ENCODE measurements at places on chromosomes 3 and 15.

- no peak overlapping the region for H3K4me3 ChIP-seq
- DNase-seq: no peak
- H3K4me1 ChIP-seq: no peaks in the 10 kb centered on the region
- H3K27me3 ChIP-seq: no peaks in the 10 kb centered on the region
- H3K36me3 ChIP-seq: no peaks in the 10 kb centered on the region
Measured at GRCh38 chr15:66959066-66959465, 106.3 kb upstream of the SMAD3 start.

- H3K27me3 ChIP-seq: peaks cover 5% of the 10 kb centered on the region
- no peaks in the 10 kb centered on the region for H3K36me3 ChIP-seq
- H3K4me3 ChIP-seq: no peak overlapping the region
Measured at GRCh38 chr15:69095274-69095673, 65.2 kb upstream of the GLCE start.

DNA sequence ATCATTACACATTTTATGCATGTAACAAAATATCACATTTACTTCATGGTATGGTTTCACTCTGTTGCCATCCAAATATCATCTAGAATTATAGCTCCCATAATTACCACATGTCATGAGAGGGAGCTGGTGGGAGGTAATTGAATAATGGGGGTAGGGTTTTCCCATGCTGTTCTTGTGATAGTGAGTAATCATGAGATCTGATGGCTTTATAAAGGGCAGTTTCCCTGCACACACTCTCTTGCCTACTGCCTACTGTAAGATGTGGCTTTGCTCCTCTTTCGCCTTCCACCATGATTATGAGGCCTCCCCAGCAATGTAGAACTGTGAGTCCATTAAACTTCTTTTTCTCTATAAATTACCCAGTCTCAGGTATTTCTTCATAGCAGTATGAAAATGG lies 123.4 kb downstream of the SATB1 start:
- peaks cover 4% of the 10 kb centered on the region for H3K36me3 ChIP-seq
- DNase-seq: no peak
- no peaks in the 10 kb centered on the region for H3K27me3 ChIP-seq
- no peak overlapping the region for H3K27ac ChIP-seq

DNA sequence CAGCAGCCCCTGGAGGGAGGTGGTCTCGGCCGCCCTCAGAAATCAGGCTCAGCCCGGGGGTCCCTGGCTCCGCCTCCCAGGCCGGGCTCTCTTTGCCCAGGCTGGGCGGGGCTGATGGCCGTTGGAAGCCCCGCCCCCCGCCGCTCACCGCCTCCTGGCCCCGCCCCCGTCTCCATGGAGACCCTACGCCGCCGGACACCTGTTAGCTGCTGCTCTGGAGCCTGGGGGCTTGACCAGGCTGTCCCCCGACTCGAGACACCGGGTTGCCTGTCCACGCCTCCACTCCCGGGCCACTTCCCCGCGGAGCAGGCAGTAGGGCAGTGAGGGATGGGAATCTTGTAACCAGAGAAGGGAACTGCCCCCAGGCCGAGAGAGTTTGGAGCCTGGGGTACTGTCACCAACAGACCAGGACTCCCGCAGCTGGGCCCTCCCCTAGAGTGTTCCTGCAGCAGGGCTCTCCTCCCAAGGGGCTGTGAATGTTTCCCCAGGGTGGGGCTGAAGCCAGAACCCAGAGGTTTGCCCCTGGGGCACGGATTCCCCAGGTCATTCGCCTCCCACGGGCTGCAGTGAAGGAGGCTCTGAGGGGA lies 27.8 kb upstream of the RPL32 start:
- H3K4me1 ChIP-seq: peaks cover 13% of the 10 kb centered on the region
- peaks cover 19% of the 10 kb centered on the region for H3K27me3 ChIP-seq
- peak; percentile 61 for DNase-seq
- H3K36me3 ChIP-seq: no peaks in the 10 kb centered on the region
- H3K4me3 ChIP-seq: no peak overlapping the region

DNA sequence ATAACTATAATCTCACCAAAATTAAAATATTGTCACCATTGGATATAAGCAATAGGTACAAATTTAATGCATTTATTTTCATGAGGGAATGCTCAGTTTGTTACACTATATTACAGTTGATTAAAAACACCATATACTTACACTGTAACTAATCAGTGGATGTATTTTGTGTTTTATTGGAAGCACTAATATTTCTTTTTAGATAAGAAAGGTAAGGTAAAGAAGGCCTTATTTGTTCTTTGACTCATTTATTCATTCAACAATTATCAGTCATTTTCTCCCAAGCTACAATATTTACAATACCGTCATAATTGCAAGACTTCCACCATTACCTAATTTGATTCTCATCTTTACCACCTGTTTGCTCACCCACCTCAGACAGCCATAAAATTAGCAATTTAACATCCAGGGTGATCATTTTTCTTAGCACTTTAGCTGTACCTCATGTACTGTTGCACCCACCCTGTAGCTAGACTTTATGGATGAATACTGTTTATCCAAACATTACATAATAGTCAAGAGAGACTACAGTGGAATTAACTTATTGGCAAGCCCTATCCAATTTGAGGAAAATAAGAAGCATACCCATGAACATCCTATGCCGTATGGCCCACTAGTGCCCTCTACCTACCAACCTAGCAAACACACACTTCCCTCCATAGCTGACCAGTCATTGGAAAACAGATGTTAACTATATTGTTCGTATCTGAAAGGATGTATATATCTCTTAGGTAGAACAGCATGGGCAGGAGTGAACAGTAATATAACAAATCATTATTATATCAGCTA lies 229.6 kb downstream of the BBX start:
- no peak for DNase-seq
- H3K36me3 ChIP-seq: peaks cover 12% of the 10 kb centered on the region
- H3K27ac ChIP-seq: no peak overlapping the region
- no peak overlapping the region for H3K4me3 ChIP-seq
- no peaks in the 10 kb centered on the region for H3K27me3 ChIP-seq
- H3K4me1 ChIP-seq: no peaks in the 10 kb centered on the region

DNA sequence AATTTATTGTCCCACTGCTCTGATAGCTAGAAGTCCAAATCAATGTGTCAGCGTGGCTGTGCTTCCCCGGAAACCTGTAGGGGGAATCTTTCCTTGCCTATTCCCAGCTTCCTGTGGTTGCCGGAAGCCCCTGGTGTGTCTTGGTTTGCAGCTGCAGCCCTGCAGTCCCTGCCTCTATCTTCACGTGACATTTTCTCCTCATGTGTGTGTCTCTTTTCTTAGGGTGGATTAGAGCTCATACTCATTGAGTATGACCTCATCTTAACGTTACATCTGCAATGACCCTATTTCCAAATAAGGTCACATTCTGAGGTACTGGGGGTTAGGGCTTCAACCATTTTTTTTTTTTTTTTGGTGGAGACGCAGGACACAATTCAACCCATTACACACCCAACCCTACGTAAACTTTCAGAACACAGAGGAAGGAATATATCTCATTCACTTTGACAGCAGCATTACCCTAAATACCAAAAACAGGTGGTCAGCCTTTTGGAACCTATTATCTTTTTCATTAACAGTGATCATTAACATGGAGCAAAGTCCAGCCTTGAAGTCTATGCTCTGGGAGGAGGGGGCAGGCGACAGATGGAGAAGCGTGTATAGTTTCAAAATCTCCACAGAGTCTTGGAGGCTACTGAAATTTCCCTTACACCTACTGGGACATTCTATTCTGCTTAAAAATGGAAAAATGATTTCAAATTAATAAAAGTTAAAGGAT lies 88.6 kb downstream of the RYK start:
- H3K27me3 ChIP-seq: no peaks in the 10 kb centered on the region
- peaks cover 28% of the 10 kb centered on the region for H3K36me3 ChIP-seq
- H3K27ac ChIP-seq: no peak overlapping the region
- DNase-seq: no peak
- no peak overlapping the region for H3K4me3 ChIP-seq

DNA sequence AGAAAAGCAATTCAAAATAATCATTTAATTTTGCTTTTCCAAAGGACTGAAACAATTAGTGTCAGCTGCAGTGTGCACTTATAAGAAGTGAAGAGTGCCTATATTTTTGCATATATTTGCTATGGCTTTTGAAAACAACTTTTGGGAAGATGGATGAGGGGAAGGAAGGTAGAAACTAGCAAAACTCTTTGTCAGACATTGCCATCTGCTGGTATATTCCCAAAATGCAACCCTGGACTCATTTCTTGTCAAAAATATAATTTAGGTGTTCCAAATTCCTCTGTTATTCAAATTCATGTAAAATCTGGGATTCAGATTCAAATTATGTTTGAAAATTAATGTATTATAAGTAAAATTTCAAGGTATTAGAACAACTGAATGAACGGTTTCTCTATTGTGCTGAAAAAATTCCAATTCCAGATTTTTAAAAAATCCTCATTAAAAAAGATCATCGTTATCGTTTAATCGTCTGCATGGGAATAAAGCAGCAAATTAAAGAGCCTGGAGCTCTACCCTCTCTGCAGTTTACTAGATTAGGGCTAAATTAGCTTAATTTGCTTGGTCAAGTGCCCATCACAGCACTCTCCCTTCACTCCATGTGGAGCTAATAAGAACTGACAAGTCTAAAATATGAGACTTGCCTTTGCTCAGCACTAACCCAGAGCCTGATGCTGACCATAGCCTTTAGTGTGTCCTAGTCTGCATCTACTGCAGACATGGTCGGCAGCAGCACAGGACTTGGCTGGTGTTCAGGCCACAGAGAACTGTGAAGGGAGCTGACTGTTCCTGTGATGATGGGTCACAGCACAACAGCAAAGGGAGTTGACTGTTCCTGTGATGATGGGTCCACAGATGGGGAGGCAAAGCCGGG lies 67.9 kb upstream of the MITF start:
- H3K4me1 ChIP-seq: no peaks in the 10 kb centered on the region
- H3K27me3 ChIP-seq: no peaks in the 10 kb centered on the region
- no peak overlapping the region for H3K27ac ChIP-seq
- DNase-seq: no peak
- no peaks in the 10 kb centered on the region for H3K36me3 ChIP-seq

GRCh38 chr3:42273361-42273760 lies 7.4 kb upstream of the CCK start:
- no peaks in the 10 kb centered on the region for H3K36me3 ChIP-seq
- DNase-seq: no peak
- H3K27ac ChIP-seq: no peak overlapping the region
- no peak overlapping the region for H3K4me3 ChIP-seq

GRCh38 chr3:42166662-42167300 lies 75.6 kb downstream of the TRAK1 start:
- DNase-seq: no peak
- no peaks in the 10 kb centered on the region for H3K36me3 ChIP-seq
- peaks cover 5% of the 10 kb centered on the region for H3K4me1 ChIP-seq

Data from activated CD4-positive, alpha-beta memory T cell treated with anti-CD3 and anti-CD28 coated beads for 36 hours (primary cell).